ENCODE measurements at places on chromosomes 12 and 14.

DNA sequence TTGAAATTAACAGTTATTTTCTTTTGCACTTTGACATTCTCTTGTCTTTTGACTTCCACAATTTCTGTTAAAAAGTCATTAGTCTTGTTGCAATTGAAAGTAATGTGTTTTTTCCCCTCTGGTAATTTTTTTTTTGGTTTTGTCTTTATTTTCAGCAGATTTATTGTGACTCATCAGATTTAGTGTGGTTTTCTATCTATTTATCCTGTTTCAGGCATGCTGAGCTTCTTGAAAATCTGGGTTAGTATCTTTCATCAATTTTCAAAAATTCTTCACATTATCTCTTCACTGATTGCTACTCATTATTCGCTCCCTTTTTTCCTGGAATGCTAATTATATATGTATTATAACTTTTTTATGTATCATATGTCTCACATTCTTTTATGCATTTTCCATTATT lies 15.3 kb upstream of the NTF3 start:
- DNase-seq = no peak

DNA sequence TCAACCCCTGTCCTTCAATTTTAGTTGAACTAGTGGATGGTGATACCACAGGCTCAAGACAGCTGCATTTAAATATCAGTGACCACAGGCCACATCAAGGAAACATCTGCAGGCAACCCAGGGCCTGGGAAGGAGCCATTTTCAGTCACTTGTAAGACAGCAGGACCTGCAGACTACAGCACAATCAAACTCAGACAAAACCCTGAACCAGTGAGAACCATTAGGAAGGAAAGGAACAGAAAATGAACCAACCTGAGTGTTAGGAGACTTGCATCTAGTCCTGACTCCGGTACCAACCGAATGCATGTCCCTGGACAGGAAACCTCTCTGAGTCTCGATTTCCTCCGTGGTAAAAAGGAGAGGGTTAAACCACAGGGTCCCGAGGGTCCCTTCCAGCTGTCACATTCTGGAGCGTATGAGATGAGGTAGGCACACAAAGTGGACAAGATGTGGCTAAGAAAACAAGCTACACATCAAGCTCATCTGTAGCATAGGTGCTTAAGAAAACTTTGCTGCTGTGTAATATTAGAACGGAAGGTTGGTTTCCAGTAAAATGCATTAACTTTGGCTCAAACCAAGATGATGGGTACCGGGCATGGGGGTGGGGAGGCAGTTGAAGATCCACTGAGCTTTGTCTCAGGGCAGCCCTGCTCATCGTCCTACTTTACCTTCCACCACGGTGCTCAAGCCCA lies 1.6 kb upstream of the CDKN1B start:
- DNase-seq = peak; percentile 10

DNA sequence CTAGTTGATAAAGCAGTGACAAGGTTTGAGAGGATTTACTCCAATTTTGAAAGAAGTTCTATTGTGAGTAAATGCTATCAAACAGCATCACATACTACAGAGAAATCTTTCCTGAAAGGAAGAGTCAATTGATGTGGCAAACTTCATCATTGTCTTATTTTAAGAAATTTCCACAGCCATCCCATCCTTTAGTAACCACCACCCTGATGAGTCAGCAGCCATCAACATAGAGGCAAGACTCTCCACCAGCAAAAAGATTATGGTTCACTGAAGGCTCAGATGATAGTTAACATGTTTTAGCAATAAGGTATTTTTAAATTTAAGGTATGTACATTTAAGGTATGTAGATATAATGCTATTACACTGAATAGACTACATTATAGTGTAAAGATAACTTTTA lies 122.1 kb upstream of the ARHGAP5 start:
- DNase-seq = no peak

- DNase-seq = no peak
Measured at GRCh38 chr14:101131451-101131916, 228.0 kb upstream of the RTL1 start.

DNA sequence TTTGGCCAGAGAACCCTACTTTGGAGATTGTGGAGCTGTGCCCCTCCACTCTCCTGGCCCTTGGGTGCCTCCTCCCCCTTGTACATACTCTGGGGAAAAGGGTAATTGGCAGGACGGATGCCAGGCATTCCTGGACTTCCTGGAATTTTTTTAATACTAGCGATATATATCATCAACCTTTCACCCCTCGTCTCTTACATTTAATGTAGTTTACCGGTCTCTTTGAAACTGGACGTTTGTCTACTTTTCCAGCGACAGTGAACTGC lies 767 bp upstream of the CRY1 start:
- no peak for DNase-seq

DNA sequence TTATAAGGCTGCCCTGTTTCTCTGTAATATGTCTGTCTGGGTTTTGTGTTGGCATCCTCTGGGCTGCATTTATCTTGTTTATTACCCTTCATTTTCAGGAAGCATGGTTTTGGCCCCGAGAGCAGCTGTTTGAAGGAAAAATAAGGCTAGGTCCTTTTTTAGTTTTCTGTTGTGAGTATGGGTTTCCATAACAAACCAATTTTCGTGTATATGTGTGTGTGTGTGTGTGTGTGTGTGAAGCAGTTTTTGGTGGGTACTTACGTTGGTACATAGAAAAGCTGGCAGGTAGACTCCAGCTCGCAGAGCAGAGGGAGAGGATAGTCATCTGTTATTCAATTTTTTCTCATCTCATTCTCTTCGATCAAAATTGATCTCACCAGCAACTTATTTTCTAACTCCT lies 52.5 kb downstream of the MAPKAPK5 start:
- no peak for DNase-seq

DNA sequence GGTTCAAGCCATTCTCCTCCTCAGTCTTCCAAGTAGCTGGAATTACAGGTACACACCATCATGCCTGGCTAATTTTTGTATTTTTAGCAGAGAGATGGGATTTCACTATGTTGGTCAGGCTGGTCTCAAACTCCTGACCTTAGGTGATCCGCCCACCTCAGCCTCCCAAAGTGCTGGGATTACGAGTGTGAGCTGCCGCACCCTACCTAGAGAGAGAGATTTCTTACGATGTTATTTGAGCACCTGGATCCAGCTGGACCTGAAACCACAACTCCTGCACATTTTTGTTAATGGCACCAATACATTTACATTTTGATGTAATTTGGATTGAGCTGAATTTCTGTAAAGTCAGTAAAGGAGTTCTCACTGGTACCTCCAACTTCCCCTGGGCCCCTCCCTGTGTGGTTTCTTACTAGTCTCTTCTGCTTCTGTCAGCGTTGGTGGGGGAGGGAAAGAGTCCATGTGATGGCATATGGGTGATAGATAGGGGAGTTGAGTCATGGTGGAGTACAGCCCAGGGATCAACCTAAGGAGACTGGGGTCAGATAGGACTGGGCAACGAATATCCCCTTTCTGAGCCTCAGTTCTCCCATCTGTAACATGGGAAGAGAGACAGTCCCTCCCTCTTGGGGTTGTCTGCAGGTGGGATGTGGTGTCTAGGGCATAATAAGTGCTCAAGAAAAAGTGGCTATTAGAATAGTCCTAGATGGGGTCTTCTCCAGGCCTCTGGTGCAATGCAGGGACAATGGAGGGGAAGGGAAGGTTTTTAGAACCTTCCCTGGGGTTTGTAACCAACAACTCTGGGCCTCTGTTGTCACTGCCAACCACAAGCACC lies 83.3 kb upstream of the MED13L start:
- DNase-seq = no peak

DNA sequence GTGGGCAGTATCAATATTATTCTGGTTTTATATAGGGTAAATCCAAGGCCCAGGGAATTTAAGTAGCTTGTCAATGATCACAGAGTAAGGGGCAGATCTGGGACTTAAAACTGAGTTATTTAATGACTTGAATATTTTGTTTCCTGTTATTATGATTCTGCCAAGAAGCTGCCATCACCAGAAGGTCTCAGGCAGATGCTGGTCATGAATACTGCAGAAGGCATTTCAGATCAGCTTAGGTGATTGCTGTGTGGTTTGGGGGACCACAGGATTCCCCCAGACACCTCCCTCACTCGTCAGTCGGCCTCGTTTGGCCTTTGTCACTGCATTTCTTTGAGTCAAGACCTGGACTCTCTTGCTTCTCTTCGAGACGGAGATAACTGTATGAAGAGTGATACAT lies 47.7 kb upstream of the EVL start:
- DNase-seq = no peak

DNA sequence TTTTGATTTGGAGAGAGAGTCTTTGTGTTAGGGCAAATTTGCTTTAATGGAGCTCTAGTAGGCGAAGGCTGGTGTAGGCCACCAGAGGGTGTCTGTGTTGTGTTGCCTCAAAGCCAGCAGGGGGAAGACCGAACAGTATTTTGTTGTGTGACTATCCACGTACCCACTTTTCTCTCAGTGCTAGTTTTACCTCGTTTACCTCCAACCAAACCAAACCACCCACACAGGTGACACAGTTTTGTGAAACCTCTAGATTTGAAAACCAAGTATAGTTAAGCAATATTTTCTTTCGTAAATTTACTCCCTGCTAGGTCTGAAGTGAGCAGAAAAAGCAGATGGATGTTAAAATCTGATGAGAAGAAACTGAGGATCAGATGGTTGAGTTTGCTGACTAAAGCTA lies 36.3 kb upstream of the NPFF start:
- peak; percentile 8 for DNase-seq

DNA sequence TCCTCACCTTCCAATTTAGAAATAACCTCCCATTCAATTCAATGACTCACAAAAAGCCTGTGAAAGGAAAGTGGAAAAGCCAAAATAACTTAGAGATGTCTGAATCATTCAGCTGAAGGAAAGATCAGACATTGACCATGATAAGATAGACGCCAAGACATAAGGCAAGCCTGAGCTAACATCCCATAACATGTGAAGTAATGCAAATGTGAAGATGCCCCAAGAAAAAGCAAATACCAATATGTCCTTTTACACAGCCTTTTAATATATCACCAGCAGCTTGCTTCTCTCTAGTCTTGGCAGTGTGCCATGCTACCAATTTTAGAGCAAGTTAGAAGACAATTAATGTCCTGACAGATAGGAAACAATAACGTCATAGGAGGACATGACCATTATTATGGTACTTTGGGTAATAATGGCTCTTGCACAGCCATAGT lies 2.4 kb upstream of the NUMB start:
- no peak for DNase-seq

GRCh38 chr14:103628221-103628683 lies 759 bp upstream of the KLC1 start:
- DNase-seq = no peak

DNA sequence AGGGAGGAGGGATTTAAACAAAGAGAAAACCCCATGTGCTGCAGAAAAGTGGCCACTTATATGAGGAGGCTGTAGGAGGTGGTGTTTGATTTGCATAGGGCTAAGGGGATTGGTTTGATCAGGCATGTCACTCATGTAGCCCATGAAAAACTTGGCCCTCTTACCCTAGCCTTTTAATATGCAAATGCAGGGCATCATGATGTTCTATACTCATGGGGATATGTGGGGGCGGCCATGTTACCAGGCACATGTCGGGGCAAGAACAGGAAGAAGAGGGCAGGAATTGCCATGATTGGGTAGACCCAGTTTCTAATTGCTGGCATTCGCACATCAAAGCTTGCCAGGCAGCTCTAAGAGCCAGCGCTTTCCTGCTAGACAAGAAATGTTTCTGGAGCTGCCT lies 28.8 kb downstream of the KLRK1 start:
- no peak for DNase-seq

DNA sequence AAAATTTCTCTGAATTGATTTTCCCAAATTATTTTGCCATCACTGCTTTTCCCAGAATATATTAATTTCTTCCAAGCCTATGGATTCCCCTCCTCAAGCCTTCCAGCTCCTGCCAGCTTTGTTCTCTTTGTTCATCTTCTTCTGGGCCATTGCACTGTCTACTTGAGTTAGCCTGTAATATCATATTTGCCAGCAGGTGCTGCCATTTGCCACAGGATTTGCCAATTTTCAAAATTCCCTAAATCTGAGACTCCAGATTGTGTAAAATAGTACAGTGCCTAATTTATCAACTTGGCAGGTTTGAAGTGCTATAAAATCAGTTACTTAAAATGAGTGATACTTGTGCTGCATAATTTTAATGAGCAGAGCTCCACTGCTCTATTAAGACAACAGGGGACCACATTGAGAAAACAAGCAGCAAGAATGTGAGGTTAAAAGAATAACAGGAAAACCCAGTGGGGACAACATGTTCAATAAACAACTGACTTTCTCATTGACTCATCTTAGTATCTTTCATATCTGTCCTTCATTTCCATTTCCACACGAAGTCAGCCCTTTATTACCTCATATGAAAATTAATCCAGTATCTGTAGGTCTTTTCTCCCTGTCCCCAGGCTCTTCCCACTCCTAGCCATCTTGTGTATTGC lies 84.6 kb upstream of the CCDC196 start:
- no peak for DNase-seq

- no peak for DNase-seq
Measured at GRCh38 chr12:4015225-4016091, 142.3 kb upstream of the PARP11 start.

DNA sequence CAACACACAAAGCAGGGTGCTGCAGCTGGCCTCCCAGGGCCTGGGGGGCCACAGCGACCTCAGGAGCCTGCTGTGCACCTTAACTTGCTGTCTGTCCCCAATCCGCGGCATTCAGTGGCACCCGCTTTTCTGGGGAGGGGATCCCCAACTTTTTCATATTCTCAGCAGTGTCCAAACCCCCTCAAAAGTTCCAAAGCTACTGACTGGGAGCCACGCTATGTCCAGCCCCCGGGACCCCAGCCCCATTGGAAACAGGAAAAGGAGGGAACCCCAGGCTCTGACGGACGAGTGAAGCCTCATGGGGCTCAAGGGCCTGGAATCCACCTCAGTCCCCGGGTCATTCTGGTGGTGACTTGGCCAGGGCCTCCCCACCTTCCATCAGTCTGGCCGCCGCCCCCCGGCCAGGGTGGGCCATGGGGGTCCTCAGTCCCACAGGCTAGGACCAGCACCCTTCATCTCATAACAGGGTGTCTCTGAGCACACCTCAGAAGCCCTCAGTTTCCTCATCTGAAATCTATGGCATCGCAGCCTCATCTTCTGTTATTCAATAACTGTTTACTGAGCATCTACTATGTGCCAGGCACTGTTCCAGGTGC lies 127.3 kb downstream of the NCOR2 start:
- DNase-seq = no peak

GRCh38 chr12:82474181-82474797 lies 116.0 kb downstream of the METTL25 start:
- no peak for DNase-seq

- DNase-seq = no peak
Measured at GRCh38 chr12:105485321-105485910, 154.9 kb downstream of the C12orf75 start.

DNA sequence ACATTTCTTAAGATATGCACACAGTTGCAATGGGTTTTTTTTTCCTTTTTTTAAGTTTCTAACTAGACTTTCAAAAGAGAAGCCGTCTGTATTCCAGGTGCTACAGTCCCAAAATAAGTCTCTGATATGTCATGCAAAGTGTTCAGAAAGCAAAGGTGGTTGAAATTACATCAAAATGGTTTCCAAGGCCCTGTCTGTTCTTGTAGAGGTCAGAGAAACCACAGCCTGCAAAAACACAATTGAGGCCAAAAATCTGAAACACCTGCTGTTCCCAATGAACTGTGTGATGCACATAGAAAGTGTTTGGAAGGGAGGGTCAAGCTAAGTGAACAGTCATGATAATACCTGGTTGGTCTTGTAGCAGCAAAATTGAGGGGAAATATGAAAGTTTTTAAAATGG lies 91.0 kb downstream of the VRK1 start:
- no peak for DNase-seq
